NCI-H2081 treated with DMSO at 0.1 percent for 48 hours (cell line): ENCODE measurements at places on chromosomes 4 and X.

DNA sequence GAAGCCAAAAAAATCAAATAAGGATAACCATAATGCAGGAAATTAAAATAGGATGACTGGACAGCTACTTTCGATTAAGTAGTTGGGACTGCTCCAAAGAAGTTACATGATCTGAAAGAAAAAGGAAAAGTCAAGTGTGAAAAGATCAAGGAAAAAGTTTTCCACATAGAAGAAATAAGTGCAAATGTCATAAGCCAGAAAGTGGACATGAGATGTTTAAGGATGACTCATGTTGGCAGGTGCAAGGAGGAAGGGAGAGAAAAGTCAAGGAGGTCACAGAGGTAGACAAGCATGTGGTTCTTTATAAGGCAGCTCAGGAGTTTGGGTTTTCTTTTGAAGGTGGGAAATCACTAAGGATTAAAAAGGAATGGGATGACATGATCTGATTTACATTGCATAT lies 89.8 kb upstream of the GPRIN3 start:
- no peak for DNase-seq

DNA sequence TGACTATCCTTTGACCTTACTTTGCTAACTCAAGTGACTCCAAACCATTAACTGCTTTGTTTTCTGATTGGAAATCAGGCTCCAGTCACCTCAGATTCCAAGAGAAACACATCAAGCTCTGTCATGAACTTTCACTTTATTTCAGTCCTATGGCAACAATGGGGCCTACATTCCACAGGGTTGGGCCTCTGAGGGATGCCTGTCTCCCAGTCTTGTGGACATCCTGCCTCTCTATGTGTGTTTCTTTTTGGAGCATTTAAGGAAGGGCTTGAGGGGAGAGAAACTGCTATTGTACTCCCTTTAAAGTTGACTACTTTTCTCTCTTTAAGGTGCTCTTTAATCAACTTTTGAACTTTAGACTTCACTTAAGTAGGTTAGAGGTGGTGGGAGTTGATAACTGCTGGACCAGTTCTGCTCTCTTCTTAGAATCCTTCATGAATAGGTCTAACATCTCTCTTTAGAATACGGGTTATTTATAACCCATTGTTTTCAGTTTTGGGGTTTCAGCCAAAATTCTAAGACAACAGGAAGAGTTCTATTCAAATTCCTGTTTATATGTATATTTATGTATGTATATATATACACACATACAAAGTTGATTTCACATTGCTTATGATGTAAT lies 274.3 kb upstream of the NR3C2 start:
- DNase-seq = no peak

DNA sequence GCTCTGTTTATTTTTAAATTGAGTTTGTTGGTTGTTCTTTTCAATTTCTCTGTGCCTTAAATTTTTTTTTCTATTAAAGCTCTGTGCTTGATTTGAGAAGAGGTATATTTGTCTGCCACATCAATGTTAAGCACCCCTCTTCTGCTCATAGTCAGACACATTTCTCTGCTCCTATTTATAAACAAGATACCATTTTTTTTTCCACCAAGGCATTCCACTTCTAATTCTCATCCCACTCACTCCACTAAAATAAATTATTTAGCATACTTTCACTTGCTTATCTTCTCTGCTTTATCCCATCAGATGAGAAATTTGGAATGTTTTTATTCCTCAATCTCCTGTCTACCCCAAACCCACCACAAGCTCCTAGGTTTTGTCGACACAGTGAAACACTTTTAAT lies 127.0 kb upstream of the PDE5A start:
- DNase-seq = no peak

DNA sequence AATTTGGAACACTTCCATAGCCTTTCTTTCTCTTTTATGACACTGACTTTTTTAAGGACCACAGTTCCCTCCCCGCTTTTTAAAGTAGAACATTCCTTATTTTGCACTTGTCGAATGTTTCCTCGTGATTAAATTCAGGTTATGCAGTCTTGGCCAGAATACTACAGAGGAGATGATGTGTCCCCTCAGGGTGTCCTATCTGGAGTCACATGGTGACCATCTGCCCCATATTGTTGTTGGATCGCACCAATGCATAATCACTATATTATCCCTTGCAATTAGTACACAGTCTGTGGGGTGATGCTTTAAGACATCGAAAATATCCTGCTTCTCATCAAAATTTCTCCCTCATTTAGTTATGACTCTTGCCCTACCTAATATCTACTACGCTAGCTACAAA lies 27.4 kb downstream of the WDFY3 start:
- no peak for DNase-seq

DNA sequence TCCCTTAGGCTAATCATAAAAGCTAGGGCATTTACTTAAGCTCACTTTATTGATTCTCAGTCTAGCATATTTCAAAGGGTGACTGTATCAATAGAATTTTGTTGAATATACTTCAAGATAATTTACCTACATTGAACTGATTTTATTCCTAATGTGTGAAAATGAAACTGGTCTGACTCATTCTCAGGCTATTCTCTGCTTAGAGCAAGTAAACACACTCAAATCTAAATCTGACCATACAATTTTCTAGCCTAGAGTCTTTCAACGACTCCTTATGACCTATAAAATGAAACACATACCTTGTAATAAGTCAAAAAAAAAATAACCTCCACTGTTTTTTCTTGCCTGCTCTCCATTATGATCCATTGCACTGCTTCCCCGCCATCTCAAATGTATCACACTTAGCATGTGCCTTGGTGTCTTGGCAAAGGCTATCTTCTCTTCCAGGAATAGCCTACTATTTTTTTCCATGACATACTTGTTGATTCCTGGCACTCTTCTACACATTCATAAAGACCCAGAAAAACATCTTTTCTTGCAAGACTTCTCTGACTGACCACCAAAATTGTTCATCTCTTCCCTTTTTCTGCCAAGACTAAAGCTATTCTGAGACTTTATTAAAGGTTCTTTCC lies 965.1 kb upstream of the HS3ST1 start:
- DNase-seq = no peak

DNA sequence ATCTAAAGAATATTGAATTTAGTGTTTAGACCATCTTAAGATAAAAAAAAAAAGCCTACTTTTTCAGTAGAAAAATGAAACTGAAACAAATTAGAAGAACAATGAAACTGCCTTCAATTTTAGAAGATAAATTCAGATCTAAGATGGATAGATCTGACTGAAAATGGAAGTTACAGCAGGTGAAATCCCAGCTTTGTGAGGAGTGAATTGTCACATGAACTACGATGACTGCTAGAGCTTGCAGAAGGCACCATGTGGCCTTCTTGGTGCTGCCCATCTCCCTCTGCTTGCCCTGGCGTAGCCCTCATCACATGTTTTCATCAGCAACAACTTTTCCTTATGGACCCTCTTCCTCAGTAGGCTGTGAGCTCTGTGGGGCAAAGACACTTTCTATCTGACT lies 51.4 kb upstream of the EMCN start:
- no peak for DNase-seq

- DNase-seq = no peak
Observed at GRCh38 chr4:80931631-80932081, 98.9 kb upstream of the BMP3 start.

DNA sequence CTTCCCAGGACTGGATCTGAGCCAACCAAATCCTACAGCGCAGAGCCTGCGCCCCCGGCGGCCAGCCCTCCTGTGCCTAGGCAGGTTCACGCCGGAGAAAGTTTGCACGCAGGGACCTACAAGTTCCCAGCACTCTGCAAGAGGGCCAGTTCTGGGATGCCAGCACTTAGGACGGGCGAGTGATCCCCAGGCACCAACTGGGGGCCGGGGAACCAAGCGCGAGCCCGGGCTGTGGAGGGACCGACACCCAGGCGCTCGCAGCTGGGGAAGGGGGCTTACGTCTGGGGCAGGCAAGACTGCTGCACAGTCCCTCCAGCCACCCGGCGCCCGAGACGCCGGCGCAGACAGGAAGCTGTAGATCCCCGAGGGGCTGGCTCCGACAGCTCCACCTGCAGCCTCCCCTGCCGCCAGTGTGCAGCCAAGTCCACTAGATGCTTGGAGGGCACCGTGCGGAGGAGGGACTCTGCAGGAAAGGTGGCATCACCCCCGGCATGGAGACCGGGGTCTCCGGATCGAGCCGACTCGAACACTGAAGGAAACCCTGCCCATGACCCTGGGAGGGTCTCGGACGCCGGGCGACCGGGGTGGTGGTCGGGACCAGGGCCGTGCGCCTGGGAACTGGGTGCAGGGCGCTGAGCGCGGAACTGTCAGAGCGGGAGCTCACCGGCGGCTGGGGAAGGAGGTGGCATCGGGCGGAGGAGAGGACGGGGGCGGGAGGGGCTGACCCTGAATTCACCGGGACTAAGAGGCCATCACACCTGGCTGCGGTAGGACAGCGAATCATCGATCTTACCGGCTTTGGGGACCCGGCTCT lies 566 bp downstream of the CORIN start:
- DNase-seq = no peak

DNA sequence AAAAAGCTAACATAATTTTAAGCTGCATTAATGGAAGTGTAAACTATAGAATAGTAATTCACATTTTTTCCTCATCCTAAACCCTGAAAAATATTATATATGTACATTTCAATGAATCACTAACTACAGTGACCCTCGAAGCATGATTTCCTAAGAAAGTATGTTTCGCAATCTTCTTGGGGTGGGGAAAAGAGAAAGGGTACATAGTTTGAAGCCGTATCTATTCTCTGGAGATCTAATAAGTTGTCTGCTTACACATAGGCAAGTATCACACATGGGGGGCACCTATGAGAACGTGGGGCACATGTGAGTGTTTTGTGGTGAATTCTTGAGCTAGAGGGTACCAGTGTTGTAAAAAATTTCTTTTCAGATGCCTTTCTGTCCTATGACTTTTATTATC lies 71.2 kb downstream of the JADE1 start:
- DNase-seq = no peak

DNA sequence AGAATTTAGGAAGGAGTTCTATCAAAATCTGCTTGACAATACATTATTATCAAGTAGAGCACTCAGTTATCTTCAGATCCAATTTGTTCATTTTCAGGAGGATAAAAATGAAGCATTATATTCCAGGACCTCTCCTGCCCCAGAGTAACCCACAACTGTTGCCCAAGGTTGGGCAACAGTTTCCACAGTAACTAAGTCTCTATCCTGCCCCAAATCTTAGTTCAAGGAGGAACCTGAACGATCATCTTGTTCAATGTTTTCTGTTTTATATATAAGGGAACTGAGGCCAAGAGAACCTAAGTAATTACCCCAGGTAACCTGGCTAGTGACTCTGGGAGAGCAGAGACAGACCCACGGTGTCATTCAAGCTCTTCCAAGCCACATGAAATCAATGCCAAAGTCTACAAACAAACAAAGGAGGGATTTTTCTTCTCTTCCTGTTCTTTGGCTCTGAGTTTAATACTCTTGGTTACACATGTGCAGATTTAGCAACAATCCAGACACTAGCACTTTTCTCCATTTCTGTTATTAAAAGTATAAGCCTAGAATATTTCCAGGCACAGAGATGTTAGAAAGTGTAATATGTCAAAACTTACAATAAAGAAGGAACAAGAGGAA lies 105.6 kb downstream of the C4orf51 start:
- DNase-seq = no peak

- no peak for DNase-seq
Observed at GRCh38 chr4:180617196-180617595, 1626.0 kb upstream of the TENM3 start.

- no peak for DNase-seq
Observed at GRCh38 chrX:69795702-69796101, 179.8 kb downstream of the EDA start.

GRCh38 chr4:184100297-184100885 lies 117.3 kb downstream of the ENPP6 start:
- no peak for DNase-seq

DNA sequence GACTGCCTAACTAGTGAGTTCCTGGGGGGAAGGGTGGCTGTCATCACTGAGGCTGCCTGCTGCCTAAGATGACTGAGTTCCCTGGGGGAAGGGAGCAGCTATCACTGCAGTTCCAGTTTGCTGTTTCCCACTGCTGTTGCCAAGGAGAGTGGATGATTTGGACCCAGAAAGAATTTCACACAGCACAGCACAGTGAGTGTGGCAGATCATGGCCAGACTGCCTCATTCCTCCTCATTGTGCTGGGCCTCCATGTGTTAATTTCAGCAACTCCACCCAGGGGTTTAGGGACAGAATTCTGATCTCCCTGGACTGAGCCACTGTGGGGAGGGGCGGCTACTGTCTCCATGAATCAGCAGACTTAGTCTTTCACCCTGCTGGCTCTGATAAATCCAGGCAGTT lies 125.0 kb downstream of the TEX13C start:
- no peak for DNase-seq

- no peak for DNase-seq
Observed at GRCh38 chrX:153600032-153600373, 1.1 kb upstream of the CCNQ start.

- no peak for DNase-seq
Observed at GRCh38 chr4:86185659-86186058, 174.2 kb downstream of the MAPK10 start.

DNA sequence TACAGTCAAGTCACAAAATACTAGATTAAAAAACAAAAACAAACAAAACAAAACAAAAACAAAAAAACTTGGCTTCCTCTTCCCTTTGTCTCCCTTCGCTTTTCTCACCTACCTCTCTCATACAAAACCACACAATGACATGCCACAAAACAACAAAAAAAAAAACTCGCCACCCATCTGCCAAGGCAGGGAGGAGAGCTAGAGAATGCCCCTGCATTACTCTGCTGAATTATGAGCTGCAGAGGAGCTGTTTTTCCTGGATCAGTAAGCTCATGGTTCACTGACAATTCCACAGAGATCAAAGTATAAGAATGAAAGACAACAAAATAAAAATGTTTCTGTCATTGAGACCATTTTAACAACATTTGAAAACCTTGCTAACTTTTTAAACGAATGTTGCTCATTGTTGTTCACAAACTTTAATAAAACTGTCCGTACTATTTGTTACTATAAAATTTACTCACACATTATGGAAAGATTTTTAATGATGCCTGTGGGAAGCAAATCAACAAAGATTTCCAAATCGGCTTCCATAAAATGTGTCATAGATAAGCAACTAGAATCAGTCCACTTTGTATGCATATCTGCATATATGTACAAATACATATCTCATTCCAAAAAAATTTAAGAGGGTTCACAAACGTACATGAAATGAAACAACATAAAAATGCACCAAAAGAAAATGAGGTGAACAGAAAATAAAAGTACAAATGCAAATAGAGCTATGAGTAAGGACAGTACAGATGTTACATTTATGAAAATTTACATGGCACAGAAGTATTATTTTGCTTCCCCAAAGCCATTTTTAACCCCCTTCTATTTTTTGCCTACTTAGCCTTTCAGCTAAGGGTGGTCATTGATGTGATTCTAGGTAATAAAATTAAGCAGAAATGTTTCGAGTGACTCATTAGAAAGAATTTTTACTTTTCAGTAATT lies 252.4 kb upstream of the FAT4 start:
- DNase-seq = no peak

GRCh38 chr4:159047478-159048165 lies 55.3 kb upstream of the RAPGEF2 start:
- no peak for DNase-seq

DNA sequence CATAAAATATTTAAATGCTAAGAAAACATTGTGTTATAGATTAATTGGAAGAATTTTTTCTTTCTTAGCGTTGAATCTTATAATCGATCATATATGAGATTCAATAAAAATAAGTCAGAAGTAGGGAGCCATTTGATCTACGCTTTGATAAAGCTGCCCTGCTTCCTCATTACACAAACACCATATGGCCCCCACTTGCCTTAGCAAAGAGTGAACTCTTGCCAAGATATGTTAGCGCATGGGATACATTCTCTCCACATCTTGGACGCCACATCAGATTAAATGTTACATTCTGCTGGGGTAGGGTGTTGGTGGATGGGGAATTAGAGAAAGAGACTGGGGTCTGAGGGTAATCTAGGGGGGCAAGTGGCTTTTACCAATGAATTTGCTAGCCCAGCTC lies 207.7 kb upstream of the MID1 start:
- no peak for DNase-seq
